Left kidney (tissue), 8 donors: ENCODE measurements at places on chromosomes 2 and 18. TPM values are rescaled to one million over a fixed set of nuclear protein-coding genes. Genes with fewer than 3 reads are reported as not detected.

CNDP1 gene
- polyA plus RNA-seq: 1.6 TPM

DNA sequence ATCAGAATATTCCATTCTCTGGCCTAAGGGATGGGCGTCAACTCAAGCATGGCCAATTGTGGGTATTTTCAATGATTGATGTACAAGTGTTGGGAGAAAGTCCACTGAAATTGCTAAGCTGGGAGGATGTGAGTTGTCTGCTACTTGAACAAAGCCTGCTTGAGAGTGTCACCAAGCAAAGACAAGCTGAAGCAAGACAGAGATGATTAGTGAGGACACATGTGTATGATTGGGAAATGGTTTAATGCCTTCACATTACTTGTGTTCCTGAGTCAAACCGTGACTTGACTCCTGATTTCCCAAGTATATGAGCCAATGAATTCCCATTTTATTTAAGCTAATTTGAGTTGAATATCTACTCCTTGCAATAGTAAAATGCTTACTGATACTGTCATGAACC is 23.7 kb upstream of the NRP2 start:
- DNase-seq: no peak

- DNase-seq: no peak
These were observed 248.6 kb downstream of the NR4A2 start for GRCh38 chr2:156083763-156084493.

CNGA3 gene
- not detected for polyA plus RNA-seq

DNA sequence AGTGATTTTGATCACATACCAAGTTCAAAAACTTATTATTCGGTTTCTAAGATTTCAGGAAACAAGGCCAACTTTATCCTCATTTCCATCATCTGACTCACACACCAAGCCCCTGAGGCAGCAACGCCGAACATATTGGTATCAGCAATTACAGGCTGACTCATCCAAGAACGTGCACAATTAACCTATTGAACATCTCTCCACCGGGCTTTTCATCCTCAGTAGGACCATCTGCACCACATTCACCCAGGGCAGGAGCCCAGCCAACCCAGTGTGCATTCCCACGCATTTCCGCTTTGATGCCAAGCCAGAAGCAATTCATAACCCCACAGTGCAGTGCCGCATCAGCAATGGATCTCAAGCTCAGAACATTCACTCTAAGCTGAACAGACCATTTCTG is 52.9 kb downstream of the SCG2 start:
- no peak for DNase-seq

GRCh38 chr2:147689220-147689909 is 155.5 kb upstream of the ACVR2A start:
- no peak for DNase-seq

DNA sequence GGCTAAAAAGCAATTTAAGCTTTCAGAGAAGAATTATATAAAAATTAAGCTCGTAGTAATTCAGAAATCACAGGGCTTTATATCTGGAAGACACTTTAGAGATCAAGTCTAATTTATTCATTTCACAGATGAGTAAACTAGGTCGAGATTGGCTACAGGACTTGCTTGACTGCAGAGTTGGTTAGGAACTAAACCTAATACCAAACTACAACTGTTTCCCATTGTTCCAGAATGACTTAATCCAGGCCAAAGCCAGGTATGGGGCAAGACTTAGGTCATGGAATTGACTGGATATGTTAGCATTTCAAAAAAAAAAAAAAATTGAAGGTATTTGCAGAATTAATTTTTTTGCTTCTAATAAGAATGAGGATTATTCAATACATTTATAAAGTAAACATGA is 146.1 kb downstream of the RIT2 start:
- DNase-seq: no peak

DNA sequence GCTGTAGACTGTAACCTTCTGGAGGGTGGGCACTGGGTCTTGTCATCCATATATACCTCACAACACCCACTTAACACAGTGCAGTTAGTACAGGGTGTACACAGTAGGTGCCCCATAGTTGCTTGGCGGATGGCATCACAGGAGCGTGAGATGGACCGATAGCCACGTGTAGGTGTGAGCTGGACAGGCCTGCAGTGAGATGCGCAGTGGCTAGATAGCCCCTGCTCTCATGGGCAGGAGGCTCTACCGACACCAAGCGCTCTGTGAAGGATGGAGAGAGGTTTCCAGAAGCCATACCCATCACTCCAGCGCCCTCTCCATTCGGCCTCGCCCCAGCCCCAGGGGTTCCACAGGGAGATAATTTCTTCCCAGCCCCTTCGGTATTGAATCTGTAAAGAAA is 49.5 kb downstream of the CAPN13 start:
- no peak for DNase-seq

LYPD1 gene
- polyA plus RNA-seq: 94.3 TPM

TBR1 gene
- polyA plus RNA-seq: 0.03 TPM

- DNase-seq: peak; percentile 8
These were observed 20.5 kb downstream of the APLF start for GRCh38 chr2:68487773-68488355.

- DNase-seq: no peak
These were observed 5.9 kb downstream of the CCDC121 start for GRCh38 chr2:27622921-27623384.

SP3 gene
- polyA plus RNA-seq: 129 TPM

DNA sequence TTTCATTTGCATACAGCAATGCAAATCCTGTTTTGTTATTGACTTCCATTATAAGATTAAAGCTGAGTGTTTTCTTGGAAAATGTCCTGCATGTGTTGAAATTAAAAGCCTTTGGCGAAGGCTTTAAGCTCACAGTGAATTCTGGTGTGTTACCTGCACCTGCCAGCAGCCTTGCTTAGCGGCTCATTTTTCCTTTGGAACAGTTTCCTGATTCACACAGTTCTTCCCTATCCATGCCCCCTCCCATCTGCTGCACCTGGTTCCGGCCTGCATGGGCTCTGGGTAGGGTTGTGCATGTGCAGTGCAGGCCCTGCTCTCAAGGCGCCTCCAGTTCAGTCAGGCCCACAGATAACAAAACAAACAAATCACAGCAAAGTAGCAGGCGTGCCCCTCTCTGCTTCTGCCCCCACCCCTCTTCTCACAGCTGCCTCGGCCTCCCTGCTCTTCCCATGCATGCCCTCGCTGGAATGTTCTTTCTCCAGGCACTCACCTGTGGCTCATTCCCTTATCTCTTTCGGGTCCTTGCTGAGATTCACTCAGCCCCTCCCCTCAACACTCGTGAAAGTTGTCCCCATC is 15.8 kb downstream of the MTCL1 start:
- no peak for DNase-seq

GRCh38 chr2:43097644-43098408 is 128.6 kb downstream of the ZFP36L2 start:
- no peak for DNase-seq

DNA sequence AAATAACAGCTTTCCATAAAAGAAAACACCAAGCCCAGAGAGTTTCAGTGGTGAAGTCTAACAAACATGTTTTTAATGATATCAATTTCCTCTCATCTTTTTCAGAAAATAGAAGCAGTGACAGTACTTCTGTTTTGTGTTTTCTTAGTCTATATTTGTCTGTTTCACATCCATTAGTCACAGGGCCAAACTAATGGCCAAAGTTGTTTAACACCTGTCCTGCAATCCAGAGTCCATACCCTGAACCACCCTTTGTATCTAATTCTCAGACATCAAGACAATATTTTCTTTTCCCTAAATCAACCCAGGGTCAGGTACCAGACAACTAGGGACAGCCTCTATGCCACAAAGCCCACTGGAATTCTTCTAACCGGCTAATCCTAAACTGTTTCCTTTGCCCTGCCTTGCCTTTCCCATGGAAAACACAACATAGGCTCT is 25.9 kb downstream of the TMSB10 start:
- no peak for DNase-seq

TMEM178A gene
- 102 TPM for polyA plus RNA-seq

DNA sequence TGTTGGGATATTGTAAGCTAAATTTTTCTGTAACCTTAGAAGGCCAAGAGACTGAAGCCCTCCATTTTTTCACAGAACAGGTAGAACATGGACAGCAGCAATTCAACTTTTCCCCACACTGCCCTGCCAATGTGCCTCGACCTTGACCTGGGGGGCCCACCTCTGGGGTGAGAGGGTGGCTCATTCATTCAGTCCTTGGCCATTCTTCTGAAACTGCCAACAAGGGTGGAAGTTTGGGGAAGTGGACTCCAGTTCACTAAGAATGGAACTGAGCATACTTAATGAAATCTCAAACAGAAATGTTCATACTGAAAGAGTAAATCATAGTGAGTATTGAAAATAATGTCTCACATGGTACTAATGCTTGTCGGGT is 1.1 kb downstream of the EEF1B2 start:
- DNase-seq: no peak
